ENCODE measurements at places on chromosomes 12 and 14. TPM values are rescaled to one million over a fixed set of nuclear protein-coding genes. Genes with fewer than 3 reads are reported as not detected.

Gene RPL10L
- not detected for total RNA-seq

Gene MAP3K9
- 1.5 TPM for total RNA-seq

Gene RHOJ
- total RNA-seq = 12.1 TPM

Gene LTBP2
- total RNA-seq = 130 TPM

Gene TDRD9
- 2.9 TPM for total RNA-seq

Gene OTX2
- total RNA-seq = not detected

Gene C12orf54
- total RNA-seq = not detected

Gene KIF26A
- 4.6 TPM for total RNA-seq

Gene CKB
- 917 TPM for total RNA-seq
